ENCODE measurements at places on chromosomes 3 and 15.

GRCh38 chr3:106299300-106300098 lies 430.7 kb upstream of the CBLB start:
- no peak for DNase-seq

GRCh38 chr3:51816723-51817122 lies 37.7 kb upstream of the IQCF6 start:
- DNase-seq: no peak

GRCh38 chr15:63202861-63203260 lies 13.5 kb downstream of the RAB8B start:
- DNase-seq: no peak

DNA sequence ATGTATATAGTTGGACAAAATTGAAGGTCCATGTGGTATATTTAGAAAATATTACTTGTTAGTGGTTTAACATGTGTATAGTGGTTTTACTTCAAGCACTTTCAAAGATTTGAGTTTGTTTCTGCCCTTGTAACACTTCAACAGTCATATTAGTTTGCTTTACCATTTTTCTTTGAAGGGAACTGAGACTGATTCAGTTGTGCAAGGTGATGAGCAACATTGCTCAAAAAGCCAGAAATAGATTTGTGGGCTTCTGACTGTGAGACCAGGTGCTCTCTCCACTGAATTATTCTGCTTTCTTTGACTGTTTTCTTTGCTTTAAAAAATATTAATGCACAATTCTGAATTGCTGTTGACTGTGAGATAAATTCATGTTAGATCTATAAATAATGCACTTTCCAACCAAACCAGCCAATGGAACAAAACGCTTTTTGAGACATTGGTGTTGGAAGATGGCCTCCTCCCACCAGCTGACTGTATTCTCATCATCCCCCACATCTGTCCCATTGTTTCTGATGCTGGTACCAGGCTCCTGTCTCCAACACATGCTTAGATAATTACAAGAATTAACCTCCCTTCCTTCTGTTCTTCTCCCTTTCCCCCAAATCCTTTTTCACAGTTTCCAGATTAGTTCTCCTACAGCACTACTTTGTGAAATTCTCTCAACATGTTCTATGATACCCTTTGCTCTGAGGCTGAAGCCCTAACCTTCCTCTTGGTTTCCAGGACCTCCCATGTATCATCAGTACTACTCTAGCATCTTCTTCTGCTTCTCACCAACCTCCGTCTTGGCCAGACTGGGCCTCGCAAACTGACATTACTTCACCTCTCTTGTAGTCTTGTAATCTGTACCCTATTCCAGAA lies 27.9 kb downstream of the PLCL2 start:
- DNase-seq: no peak

GRCh38 chr15:98676586-98677270 lies 28.4 kb downstream of the IGF1R start:
- no peak for DNase-seq

GRCh38 chr3:10550705-10551104 lies 45.3 kb upstream of the ATP2B2 start:
- DNase-seq: no peak

Data from stimulated activated CD4-positive, alpha-beta T cell treated with anti-CD3 and anti-CD28 coated beads, Interleukin-12 subunit alpha, Interleukin-12 subunit beta, amount 100 ng/mL, for 4 hours (primary cell).